ENCODE measurements at places on chromosomes 7 and 10.

- peak; percentile 86 for DNase-seq
Observed at GRCh38 chr10:104297697-104298660, 29.0 kb downstream of the GSTO2 start.

- no peak for DNase-seq
Observed at GRCh38 chr7:29945259-29945809, 44.3 kb downstream of the SCRN1 start.

DNA sequence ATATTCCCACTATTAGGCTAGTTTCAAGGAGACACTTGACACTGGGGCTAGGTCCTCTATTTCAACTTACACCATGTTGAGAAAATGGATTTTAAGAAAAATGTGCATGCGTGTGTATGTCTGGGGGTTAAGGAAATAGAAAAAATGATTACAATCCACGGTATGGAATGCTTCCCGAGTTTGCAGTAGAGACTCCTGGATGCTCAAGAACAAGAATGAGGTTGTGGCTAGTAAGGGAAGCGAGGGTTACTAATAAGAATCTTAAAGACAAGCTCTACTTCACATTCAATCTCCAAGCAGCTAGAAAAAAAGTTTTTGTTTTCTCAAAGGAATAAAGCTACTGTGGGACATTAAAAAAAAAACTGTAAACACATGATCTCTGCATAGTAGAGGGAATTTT is 54.7 kb downstream of the ANK3 start:
- DNase-seq = peak; percentile 53

DNA sequence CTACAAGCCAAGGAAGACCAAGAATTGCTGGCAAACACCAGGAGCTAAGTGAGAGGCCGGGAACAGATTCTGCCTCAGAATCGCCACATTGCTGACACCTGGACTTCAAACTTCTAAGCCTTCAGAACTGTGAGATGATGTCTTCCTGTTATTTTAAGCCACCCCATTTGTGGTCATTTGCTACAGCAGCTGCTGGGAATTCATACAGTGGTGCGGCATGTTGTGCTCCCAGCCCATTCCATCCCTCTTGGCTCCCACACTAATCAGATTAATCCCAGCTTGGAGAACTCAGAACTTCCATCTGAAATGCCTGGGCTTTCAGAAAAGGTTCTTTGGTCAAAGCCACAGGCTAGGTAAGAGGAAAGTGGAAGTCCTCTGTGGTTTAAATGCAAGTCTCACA is 24.9 kb downstream of the TCAF1 start:
- no peak for DNase-seq

GRCh38 chr10:128894641-128895040 is 572.4 kb upstream of the MGMT start:
- no peak for DNase-seq

DNA sequence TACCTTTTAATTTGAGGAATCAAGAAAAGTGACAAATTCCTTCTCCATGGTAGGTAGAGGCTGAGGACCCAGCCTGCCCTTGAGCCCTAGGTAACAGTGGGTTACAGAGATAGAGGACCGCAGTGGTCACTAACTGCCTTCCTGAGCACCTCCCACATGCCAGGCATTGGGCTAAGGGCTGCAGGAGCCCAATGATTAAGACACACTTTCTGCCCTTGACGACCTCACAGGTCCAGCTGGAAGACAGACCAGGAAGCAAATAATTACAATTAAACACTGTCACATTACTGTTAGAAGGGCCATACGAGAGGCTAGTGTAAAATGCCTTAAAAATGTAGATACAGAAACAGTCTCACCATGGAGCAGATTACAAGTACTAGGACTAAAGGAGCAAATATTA is 156.8 kb upstream of the NFE2L3 start:
- no peak for DNase-seq

GRCh38 chr10:42926843-42927242 is 144.2 kb downstream of the BMS1 start:
- DNase-seq = peak; percentile 15

GRCh38 chr7:127566242-127566641 is 19.2 kb downstream of the GCC1 start:
- no peak for DNase-seq

GRCh38 chr10:23826421-23826820 is 382.5 kb upstream of the KIAA1217 start:
- no peak for DNase-seq

GRCh38 chr10:106919871-106920282 is 244.6 kb downstream of the SORCS1 start:
- DNase-seq = no peak

- no peak for DNase-seq
Observed at GRCh38 chr7:104327938-104328295, 486 bp upstream of the LHFPL3 start.

DNA sequence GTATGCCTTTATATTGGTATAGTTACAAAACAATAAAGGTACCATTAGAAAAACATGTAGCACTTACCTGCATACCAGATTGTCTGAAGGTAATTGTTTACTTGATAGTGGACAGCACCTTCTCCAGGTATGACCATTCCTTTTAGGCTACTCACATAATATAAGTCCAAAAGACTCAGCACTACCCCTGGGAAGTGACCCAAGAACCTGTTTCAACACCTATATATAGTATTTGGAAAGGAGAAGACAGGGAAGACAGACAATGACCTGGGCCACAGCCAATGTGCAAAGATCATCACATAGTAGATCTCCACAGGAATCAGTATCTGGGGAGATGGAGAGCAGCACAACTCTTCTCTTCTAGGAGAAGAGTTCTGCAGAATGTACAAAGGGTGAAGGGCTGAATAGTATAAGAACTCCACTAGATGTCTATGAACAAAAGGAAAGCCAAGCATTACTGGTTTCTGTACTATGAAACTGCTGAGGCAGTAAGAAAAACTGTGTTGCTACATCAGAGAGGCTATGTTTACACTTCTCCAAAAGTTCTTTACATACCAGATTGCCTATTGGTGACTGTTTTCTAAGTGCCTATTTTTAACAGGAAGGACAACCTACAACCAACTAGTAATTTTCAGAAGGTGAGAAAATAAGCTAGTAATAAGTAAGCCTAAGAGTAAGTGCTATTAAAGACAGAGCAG is 159.2 kb downstream of the BTAF1 start:
- no peak for DNase-seq

- no peak for DNase-seq
Observed at GRCh38 chr7:128055637-128056036, 24.4 kb upstream of the LRRC4 start.

DNA sequence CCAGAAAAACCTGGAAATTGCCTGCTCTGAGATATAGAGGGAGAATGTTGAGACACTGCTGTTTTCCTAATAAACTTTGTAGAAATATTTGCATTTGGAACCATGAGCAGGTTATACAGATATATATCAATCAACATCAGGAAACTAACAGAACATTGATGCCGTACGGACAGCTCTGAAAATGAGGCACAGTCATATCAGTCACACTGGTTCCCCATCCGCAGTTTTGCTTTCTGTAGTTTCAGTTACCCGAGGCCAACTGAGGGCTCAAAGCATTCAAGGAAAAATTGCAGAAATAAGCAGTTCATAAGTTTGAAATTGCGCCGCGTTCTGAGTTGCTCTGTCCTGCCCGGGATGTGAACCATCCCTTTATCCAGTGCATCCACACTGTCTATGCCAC is 137.9 kb downstream of the KLF6 start:
- DNase-seq = no peak

DNA sequence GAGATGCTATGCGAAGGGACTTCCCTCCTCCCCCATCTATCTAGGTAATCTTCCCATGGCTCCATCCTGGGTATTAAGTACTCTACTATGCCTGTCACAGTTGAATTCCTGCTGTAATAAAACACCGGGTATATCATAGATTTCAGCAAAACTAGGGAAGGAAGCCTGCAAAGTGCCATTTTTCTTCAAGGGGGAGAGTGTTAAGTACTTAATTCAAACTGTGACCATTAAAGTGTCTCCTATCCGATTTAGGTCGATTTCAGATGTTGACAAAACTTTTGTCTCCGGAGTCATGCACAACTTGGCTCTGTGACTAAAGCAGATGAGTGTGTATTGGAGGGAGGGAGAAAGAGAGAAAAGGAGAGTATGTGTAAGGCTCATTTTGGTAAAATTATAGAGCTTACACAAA is 4.6 kb downstream of the HOXA4 start:
- no peak for DNase-seq

DNA sequence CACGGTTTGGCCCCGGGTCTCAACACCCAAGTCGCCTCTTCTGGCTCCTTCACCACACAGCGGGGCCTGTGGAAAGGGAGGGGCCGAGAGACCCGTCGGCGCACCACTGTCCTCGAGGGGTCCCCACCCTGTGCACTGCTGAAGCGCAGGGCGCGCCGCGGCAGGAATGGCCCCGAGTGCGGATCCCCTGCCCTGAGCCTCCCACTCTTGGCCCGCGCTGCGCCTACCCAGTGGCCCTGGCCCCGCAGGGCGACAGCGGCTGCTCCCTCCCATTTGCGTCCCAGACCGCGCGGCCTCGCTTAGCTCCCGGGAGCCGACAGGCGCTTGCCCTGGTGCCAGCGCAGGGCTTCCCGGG is 2.1 kb upstream of the SFMBT2 start:
- no peak for DNase-seq

DNA sequence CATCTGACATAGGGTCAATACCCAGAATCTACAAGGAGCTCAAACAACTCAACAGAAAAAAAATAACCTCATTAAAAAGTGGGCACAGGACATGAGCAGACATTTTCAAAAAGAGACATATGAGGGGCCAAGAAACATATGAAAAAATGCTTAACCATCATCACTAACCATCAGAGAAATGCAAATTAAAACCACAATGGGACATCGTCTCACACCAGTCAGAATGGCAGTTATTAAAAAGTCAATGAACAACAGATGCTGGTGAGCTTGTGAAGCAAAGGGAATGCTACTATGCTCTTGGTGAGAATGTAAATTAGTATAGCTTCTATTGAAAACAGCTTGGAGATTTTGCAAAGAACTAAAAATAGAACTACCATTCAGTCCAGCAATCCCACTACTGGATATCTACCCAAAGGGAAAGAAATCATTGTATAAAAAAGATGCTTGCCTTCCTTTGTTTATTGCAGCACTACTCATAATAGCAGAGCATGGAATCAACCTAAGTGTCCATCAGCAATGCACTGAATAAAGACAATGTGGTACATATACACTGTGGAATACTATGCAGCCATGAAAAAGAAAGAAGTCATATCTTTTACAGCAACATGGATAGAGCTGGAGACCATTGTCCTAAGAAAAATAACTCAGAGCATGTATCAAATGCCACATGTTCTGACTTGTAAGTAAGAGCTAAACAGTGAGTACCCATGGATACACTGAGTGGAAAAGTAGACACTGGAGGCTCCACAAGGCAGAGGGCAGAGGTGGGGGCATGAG is 139.8 kb downstream of the ADARB2 start:
- DNase-seq = no peak

GRCh38 chr10:17383801-17384555 is 70.4 kb downstream of the ST8SIA6 start:
- no peak for DNase-seq

DNA sequence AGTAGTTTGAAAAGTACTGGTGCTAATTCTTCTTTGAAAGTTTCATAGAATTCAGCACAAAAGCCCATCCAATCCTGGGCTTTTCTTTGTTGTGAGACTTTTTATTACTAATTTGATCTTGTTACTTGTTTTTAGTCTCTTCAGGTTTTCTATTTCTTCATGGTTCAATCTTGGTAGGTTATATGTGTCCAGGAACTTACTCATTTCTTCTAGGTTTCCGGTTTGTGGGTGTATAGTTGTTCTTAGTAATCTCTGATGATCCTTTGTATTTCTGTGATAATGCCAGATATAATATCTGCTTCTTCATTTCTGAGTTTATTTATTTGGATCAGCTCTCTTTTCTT is 147.5 kb downstream of the RTKN2 start:
- no peak for DNase-seq

GRCh38 chr10:17835688-17836087 is 26.5 kb downstream of the MRC1 start:
- DNase-seq = peak; percentile 78

DNA sequence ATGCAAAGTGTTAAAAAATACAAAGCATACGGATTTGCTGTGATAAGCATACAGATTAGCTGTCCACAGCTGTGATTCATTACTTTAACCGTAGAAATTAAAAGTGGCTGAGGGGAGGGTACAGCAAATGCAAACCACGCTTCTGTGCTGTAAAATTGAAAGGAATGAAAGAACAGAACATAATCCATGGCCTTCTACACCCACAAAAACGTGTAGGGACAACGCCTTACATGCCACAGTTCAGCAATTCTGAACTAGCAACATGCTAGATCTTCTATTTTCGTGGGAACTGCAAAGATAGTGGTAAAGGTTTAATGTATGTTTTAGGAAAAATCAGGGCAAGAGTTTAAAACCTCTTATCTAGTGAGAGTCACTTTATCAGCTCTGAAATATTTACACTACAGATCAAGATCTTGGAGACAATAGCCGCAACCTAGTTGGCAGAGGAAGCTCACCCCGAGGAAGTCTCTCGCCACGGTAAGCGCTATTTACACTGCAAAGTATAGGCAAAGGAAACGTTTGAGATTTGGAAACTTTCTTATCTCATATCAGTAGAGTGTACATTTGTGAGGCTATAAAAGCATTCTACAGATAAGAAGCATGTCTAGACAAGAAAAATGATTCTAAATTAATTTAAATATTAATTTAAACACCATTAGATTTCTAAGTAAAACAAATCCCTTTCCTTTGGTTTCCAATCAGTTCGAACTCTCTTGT is 193.6 kb downstream of the MLLT10 start:
- DNase-seq = peak; percentile 11

- DNase-seq = no peak
Observed at GRCh38 chr7:3882782-3883181, 581.7 kb downstream of the SDK1 start.

- DNase-seq = no peak
Observed at GRCh38 chr7:92645114-92646061, 55.2 kb upstream of the FAM133B start.

- no peak for DNase-seq
Observed at GRCh38 chr7:29340696-29341095, 146.1 kb downstream of the CHN2 start.

DNA sequence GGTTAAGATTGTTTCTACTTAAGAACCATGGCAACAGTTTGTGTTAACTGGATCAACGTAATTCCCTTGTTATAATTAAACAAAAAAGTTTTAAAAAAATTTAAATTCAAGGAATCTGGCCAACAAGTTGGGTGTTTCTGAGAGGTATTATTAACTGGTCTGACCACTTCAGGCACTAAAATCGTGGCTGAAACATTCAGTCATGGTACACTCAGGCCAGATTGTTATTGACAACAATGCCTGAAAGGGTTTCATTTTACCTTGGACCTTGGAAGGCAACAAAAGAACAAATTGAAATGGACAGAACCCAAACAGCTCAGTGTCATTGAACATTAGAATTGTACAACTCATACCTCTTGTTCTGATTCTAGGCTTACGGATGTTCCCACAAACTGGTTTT is 103.3 kb upstream of the ARMC3 start:
- DNase-seq = no peak

Data from fibroblast of skin of left biceps (primary cell).